ENCODE measurements at places on chromosomes 5 and 9.
A peak's percentile ranks its signal among the peaks of the same experiment; 100 is the strongest.

- DNase-seq: no peak
Measured at GRCh38 chr9:114606597-114607207, 4.4 kb upstream of the TMEM268 start.

DNA sequence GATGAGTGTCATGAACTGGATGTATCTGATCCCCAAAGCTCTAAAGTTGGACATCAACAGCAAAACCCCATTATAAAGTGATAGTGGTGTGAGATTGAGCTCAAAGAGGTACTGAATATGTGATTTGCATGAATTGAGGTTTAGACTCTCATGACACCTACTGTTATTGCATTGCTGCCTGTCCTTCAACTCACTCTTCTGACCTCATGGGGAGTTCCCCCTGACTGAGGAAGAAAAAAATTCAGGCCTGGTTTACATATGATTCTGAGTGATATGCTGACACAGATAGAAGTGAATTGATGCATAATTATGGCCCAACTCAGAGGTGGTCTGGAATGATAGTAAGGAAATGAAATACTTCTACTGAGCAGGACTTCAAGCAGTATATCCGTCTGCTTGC, 76.2 kb upstream of the CHD1 start:
- DNase-seq: peak; percentile 36

- peak; percentile 14 for DNase-seq
Measured at GRCh38 chr9:136846376-136847087, 2.7 kb upstream of the PHPT1 start.

- DNase-seq: no peak
Measured at GRCh38 chr5:134127988-134128647, 13.6 kb downstream of the TCF7 start.

DNA sequence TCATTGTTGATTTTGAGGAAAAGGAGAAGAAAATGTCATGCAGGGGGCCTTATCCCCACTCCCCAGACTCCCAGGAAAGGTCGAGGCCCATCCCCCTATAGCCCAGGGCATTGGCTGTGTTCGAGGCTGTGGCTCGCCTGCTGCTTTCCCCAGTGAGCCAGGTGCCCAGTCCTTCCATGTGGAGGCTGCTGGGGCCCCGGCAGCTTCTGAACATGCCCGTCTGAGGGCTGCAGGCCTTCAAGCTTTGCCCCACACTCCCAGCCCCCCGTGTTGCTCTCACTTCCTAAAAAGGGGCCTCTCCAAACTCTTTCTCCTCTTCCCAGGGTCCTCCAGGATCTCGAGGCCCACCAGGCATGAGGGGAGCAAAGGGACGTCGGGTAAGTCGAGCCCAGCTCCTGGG, 64.7 kb upstream of the ORM1 start:
- DNase-seq: no peak

- no peak for DNase-seq
Measured at GRCh38 chr5:131279204-131279603, 15.4 kb downstream of the CDC42SE2 start.

GRCh38 chr9:93895535-93895934, 59.6 kb downstream of the BARX1 start:
- no peak for DNase-seq

GRCh38 chr5:123398058-123398733, 25.0 kb downstream of the CEP120 start:
- no peak for DNase-seq

DNA sequence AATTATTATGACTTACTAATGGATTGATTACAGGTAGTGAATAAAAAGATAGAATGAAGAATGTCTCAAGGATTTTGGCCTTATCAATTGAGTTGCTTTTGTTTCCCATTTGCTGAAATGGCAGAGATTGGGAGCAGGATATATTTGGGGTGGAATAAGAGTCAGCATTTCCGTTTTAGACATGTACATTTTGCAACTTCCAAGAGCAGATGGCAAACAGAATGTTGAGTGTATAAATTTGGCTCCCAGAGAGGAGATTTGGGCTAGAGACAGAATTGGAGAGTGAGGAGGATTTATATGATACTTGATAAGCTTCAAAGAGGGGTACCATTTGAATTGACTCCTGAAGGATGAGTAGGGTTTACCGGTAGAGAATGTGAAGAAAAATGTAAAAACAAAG, 437.9 kb upstream of the PAPPA start:
- no peak for DNase-seq

- DNase-seq: no peak
Measured at GRCh38 chr9:135565141-135565628, 3.6 kb downstream of the PAEP start.

DNA sequence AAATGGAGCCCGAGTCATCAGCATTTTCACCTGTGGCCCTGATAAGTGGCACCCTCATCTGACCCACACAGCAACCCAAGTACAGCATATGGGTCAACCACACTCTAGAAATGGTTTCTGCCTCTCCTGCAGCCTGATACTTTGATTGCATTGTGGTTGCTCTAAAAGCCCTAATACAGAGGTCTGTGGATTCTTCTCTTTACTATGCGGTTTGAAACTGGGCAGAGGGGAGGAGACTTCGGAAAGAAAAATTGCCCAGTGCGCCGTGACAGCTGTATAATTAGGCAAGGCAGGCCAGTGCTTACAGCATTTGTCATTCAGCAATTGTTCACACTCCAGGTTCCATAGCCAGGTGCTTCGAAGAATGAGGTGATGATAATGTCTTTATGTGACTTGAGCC, 361.0 kb downstream of the NFIB start:
- no peak for DNase-seq

DNA sequence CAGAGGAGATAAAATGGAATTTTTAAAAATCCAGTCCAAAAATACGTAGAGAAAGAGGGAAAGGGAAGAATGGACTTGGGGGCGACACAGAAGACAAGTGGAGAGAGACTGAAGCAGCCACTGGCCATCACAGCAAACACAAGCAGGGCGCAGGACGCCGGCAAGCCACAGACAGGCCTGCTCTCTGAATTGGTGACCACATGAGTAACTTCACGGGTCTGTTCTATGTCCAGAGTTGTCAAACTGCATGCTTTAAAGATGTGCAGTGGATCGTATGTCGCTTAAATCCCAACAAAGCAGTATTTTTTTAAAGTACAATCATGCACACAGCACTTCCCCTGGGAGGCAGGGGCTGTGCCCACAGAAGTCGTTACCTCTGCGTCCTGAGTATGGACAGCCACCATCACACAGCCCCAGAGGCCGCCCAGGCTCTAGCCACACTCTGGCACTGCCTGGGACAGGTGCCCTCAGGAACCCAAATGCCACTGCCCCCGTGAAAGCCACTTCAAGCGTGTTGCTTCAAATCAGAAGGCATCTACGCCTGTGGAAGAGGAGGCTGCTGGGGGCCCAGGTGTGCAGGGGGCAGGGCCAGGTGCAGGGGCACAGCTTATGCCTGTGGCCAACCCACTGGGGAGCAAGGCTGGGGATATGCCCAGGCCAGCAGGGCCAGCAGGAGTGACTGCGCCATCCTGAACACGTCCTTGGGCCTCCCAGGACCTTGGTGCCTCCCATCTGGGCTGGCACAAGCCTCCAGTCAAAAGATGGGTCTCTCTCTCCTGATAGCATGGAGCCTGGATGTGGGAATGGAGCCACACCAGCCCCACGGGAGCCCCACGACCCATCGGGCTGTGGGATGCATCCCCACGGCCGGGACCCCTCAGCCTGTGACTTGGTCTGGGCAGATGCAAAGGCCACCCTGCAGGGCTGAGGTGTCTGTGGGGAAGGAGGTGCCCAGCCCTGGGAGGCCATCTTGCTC, 5.9 kb upstream of the LRRC14B start:
- no peak for DNase-seq

- DNase-seq: no peak
Measured at GRCh38 chr9:1208157-1208556, 158.0 kb downstream of the DMRT2 start.

- no peak for DNase-seq
Measured at GRCh38 chr5:106086352-106086751, 1584.4 kb downstream of the EFNA5 start.

DNA sequence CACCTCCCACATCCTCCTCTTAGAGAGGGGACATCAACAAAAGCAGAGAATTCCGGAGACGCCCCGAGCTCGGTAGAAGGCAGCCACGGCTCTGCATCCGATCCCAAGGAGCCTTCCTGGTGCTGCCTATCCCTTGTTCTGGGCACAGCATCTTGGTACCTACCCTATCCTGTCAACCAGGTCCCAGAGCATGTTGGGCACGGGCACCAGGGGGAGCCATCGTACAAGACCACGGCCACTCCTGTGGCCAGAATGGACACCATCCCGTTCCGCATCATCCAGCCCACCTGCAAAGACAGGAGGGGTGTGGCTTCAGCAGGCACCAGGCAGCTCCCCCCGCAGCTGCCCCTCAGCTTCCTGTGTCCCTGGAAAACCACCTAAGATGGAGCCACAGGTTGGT, 62.7 kb upstream of the ZNF354A start:
- no peak for DNase-seq

GRCh38 chr9:101462558-101462957, 27.0 kb upstream of the ALDOB start:
- DNase-seq: no peak

GRCh38 chr5:179608131-179608581, 15.3 kb downstream of the HNRNPH1 start:
- DNase-seq: peak; percentile 61

DNA sequence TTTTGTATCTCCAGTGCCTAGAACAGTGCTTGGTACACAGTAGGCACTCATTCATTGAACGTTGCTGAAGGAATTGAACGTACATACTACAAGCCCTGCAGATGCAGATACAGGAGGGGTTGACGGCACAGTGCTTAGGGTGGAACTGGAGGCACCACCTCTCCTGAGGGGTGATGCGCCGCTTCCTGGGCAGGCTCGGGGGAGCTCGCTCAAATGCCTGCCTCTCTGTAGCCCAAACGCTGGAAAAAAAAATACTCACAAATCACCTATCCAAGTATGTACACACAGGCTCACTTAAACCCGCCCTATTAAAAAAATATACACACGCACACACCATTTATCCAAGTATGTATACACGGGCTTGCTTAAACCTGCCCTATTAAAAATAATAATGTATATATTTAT, 536 bp upstream of the COMMD10 start:
- DNase-seq: peak; percentile 27

GRCh38 chr9:133103987-133104505, 17.0 kb downstream of the RALGDS start:
- no peak for DNase-seq

DNA sequence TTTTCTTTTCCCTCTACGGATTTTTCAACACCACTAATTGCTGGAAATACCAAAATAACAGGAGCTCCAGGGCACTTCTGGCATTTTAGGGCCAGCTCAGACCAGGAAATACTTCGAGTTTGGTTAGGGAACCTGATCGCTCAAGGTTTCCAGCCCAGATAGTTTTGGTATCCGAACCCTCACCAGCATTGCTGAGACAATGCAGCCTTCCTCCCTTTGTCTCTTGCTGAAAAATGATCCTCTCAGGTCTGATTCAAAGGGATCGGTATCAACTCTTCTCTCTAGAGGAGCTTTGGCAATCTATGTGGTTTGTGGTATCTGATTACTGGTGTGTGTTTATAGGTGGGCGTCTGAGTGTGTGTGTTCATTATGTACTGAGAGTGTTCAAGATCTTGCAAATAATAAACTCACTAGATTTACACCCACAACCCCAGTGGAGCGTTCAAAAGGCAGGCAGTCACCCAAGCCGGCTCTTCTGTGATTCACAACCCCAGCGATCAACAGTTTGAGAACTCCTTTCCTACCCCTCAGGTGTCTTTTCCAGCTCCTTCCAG, 122.8 kb upstream of the EGFLAM start:
- DNase-seq: no peak

DNA sequence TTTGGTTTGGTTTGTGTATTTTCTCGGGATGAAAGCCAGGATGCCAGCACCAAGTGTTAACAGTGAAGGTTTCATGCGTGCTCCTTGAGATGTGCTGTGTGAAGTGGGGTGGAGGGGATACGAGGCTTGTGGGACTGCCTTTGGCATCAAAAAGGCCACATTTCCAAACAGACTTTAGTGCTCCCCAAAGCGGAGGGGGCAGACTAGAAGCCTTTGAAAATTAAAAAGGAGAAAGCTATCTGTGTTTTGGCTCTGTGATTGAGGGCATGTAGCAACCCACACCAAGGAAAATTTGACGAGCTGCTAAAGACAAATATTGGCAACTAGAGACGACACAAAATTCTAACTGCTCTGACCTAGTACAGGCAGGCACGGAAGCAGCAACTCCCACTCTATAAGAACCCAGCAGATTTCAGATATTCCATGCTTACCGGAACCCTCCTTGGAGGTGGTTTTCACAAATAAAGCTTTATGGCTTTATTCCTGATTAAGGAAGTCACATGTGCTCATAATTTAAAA, 154.5 kb downstream of the ARSB start:
- DNase-seq: no peak

- DNase-seq: no peak
Measured at GRCh38 chr9:123883634-123884033, 46.3 kb downstream of the DENND1A start.

DNA sequence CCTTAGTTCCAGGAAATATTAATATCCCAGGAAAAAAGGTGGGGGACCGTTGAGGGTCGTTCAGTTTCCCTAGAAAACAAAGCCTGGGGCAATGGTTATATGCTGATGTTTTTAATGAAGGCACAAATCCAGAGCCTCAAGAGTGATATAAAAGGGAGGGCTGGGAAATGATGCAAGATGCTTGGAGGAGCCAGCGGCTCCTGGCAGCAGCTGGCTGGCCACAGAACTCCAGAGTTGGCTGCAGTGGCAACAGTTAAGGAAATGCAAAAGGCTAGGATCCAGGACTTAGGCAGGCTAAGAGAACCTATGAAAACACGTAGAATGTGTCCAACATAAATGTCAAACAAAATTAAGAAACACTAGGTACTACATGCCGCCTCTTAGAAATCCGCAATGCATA, 31.0 kb upstream of the B4GALT1 start:
- DNase-seq: no peak

GRCh38 chr5:148491793-148492184, 108.0 kb downstream of the FBXO38 start:
- no peak for DNase-seq

- DNase-seq: no peak
Measured at GRCh38 chr5:180287404-180287803, 4.5 kb downstream of the MAPK9 start.

GRCh38 chr5:94849821-94850736, 231.6 kb downstream of the SLF1 start:
- peak; percentile 55 for DNase-seq

- no peak for DNase-seq
Measured at GRCh38 chr9:36039696-36040095, 3.0 kb downstream of the RECK start.

DNA sequence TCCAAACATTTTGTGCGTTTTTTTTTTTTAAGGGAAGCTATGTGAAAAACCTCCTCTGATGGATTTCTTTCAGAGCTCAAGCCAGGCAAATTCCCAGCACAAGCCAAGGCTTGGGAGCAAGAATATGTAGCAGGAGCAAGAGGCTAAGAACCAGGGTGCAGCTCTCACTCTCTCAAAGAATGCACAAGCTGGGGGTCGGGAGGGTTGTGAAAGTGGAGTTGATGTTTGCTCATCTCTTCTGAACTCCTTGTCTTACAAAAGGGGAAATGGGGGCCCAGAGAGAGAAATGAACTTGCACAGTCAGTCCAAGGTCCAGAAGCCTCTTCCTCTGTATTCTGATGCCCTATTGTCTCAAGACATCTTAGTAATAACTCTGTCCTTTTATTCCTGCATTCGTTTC, 7.7 kb upstream of the TRAF1 start:
- DNase-seq: no peak

Measured in CD4-positive, alpha-beta T cell treated with Interleukin-12 subunit alpha and Interleukin-12 subunit beta, for 1 hour (primary cell).